ENCODE measurements at places on chromosomes 7 and 10. TPM values are rescaled to one million over a fixed set of nuclear protein-coding genes. Genes with fewer than 3 reads are reported as not detected.
A peak's percentile ranks its signal among the peaks of the same experiment; 100 is the strongest.

The PDZD7 gene
- total RNA-seq = 0.88 TPM

- no peak overlapping the region for H3K4me3 ChIP-seq
- DNase-seq = no peak
- no peaks in the 10 kb centered on the region for H3K4me1 ChIP-seq
- H3K27ac ChIP-seq = no peak overlapping the region
These were observed 491.8 kb upstream of the SEMA3A start for GRCh38 chr7:84686373-84686772.

GRCh38 chr7:1059200-1060091 lies 15.1 kb downstream of the GPR146 start:
- H3K4me3 ChIP-seq = peak overlapping the region; percentile 15
- peaks cover 9% of the 10 kb centered on the region for H3K4me1 ChIP-seq
- no peak overlapping the region for H3K27ac ChIP-seq
- H3K36me3 ChIP-seq = no peaks in the 10 kb centered on the region
- no peaks in the 10 kb centered on the region for H3K27me3 ChIP-seq

DNA sequence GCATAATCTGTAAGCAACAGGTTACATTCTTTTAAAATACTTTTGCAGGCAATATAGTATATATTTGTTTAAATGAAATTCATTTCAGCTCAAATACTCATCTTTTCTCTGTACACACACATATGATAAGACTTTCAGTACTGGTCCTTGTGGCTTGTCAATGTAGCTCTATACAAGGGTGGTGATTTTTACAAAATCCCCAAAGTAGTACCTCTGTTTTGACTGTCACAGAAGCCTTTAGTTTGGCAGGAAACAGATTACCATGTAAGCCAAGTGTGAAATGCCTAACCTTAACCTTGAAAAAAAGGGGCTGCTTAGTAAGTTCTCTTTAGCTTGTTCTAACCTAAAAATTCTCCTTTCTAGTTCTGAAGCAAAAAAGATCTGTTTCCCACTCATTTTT lies 87.9 kb downstream of the KCND2 start:
- no peaks in the 10 kb centered on the region for H3K27me3 ChIP-seq
- no peaks in the 10 kb centered on the region for H3K36me3 ChIP-seq
- no peak for DNase-seq
- no peak overlapping the region for H3K27ac ChIP-seq
- H3K4me3 ChIP-seq = no peak overlapping the region

The HABP2 gene
- not detected for total RNA-seq

All from H1 (cell line).